ENCODE measurements at places on chromosomes 5 and 9.

- H3K4me1 ChIP-seq: no peaks in the 10 kb centered on the region
- no peak for DNase-seq
- no peak overlapping the region for H3K27ac ChIP-seq
- H3K4me3 ChIP-seq: no peak overlapping the region
Observed at GRCh38 chr5:9596824-9597223, 33.3 kb downstream of the TAS2R1 start.

DNA sequence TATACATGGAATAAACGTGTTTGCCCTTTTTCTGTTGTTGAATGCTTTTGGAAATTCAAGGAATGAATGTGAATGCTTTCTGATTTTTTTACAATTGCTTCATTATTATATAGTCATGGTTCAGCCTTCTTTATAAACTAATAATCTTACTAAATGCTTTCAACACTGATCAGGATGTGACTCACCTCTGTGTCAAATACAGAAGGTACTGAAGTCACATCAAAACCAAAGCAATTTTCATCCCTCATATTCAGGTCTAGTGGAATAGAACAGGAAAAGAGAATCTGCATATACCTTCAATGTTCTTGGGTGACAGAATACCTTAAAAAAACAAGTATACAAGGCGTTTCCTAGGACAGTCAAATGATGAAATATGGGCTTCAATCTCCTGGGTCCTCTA is 170.7 kb downstream of the PDE4D start:
- H3K27me3 ChIP-seq: no peaks in the 10 kb centered on the region
- no peak for DNase-seq
- no peak overlapping the region for H3K4me3 ChIP-seq
- no peaks in the 10 kb centered on the region for H3K36me3 ChIP-seq
- H3K27ac ChIP-seq: no peak overlapping the region

DNA sequence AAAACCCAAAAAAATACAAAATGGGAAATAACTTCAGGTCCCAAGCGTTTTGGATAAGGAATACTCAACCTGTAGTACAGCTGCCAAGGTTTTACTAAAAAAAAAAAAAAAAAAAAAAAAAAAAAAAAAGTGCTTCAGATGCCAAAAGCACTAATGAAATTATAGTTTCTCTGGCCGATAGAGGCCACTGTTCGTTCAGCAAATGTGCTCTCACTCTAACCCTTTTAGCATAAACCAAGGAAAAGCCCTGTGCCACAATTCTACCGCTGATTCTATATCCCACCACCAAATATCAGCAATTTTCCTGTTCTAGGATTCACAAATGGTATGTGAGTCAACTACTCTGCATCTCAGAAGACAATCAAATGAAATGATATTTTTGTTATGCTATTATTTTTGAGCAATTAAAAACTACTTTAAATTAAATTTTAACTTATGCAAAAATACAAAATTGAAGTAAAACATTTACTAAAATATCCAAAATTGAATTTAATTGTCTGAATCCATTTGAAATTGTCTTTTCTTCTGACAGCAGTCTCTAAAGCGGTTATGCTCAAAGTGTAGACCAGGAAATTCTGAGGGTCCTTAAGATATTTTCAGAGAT is 79.8 kb downstream of the RICTOR start:
- H3K36me3 ChIP-seq: peaks cover 30% of the 10 kb centered on the region
- DNase-seq: no peak
- no peak overlapping the region for H3K27ac ChIP-seq
- H3K4me1 ChIP-seq: peaks cover 50% of the 10 kb centered on the region
- H3K27me3 ChIP-seq: no peaks in the 10 kb centered on the region

DNA sequence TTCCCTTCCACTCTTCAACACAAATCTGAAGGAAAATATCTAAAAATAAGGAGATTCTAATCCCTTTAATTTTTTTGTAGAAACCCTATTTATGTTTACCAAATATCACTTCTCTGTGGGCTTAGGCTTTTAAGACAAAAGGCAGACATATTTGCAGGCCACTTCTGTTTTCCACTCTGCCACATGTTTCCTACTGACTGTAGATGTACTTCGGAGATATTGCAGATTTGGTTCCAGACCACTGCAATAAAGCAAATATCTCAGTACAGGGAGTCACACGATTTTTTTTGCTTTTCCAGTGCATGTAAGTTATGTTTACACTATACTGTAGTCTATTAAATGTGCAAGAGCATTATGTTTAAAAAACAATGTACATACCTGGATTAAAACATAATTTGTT is 219.0 kb downstream of the SREK1 start:
- no peaks in the 10 kb centered on the region for H3K36me3 ChIP-seq
- H3K27me3 ChIP-seq: peaks cover 49% of the 10 kb centered on the region
- no peaks in the 10 kb centered on the region for H3K4me1 ChIP-seq
- no peak for DNase-seq
